Kidney tubule cell (primary cell): ENCODE measurements at places on chromosomes 7 and 10.

- DNase-seq, result no peak
Measured at GRCh38 chr10:67827811-67828210, 10.2 kb downstream of the DNAJC12 start.

GRCh38 chr7:46147871-46148270 lies 226.8 kb upstream of the IGFBP3 start:
- DNase-seq, result no peak

DNA sequence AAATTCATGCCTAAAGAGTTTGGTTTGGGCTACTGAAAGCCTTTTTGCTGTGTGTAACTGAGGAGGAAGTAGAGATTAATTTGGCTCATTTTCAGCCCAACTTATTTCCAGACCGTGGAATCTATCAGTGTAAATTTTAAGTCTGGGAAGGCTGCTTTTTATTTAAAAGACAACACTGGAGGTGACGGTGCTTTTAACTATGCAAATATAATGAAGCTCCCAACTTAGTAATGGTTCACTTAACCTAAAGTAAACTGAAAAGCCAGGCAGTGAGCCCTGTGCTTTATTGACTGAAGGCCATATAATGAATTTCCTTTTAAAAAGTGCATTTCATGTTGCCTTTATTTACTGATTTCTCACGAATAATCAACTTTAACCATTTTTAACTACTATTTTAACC lies 127.2 kb downstream of the NPY start:
- no peak for DNase-seq

GRCh38 chr10:100568912-100569311 lies 33.2 kb downstream of the HIF1AN start:
- DNase-seq, result no peak

DNA sequence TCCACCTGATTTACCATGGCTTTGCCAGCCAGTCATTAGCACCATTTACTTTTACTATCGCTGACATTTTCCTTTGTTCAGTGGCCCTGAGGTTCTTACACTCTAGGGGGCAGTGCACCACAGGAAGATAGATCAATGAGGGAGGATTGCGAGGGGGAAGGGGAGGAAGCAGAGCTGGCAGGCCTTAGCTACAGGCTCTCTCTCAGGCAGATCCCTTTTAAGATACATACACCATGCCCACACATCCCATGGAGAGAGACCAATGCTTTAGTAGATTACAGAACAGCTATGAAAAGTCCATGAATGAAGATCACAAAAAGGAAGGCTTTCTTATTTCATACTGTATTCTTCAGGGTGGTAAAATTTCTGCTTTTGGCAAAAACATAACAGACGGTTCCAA lies 47.4 kb downstream of the DENND11 start:
- DNase-seq, result peak; percentile 79

- no peak for DNase-seq
Measured at GRCh38 chr7:100446040-100446439, 9.7 kb upstream of the PPP1R35 start.

DNA sequence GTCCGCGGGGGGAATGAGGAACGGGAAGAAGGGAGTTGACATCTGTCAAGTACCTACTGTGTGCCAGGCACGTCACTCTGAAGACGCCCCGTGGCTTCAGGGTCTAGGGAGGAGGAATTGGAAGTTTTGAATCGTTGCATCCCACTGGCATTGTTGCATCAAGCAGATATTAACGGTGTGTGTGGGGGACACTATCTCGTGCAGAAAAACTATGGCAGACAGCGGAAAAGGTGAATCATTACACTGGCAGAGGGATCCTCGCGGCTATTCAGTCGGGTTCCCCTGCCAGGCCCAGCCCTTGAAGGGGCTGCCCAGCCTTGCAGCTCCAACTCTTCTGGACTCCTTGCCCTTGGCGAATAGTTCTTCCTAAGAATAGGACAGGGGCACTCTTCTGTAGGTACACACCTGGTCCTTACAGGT lies 1.0 kb upstream of the KIAA1549 start:
- peak; percentile 13 for DNase-seq

DNA sequence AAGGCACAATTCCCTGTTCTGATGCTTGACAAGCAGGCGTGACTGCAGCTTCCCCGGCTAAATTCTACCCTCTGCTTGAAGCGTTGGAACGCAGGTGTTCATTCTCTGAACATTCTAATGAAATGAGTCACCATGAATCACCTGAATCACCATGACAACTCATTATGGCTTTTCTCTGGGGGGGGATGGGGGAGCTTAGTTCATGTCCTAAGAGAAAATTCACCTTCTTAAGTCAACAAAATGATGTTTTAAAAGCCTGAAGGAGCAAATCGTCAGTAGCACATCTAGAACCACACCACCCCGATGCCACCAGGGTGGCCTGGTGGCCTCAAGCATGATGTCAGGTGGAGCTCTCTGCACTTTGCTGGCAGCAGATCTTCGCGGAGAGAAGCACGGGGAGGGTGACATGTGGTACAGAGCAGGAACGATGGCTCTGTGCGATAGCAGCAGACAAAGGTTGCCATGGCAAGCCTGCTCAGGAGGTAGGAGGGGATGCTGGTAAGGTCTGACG lies 33.7 kb downstream of the DDC start:
- DNase-seq, result peak; percentile 93

GRCh38 chr7:22346383-22347107 lies 10.4 kb downstream of the RAPGEF5 start:
- peak; percentile 68 for DNase-seq

GRCh38 chr10:114856544-114857287 lies 35.1 kb downstream of the FHIP2A start:
- DNase-seq, result peak; percentile 88

DNA sequence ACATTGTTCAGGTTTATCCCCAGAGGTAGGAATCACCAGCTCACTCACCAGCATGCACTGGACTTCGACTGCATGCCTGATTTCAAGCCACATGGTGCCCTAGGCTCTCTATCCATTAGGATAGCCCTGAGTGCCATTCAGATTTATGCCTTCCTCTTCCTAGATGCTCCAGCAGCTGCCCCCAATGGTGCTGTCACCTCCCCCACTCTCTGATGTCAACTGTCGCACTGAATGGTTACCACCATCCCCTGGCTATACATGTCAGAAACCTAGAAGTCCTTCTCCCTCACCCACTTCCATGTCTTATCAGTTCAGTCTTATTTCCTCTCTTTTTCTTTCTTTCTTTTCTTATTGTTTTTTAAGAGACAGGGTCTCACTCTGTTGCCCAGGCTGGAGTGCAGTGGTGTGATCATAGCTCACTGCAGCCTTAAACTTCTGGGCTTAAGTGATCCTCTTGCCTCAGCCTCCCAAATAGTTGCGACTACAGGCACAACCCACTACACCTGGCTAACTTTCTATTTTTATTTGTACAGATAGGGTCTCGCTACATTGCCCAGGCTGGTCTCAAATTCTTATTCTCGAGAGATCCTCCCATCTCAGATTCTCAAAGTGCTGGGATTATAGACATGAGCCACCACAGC lies 2.9 kb downstream of the SFXN4 start:
- DNase-seq, result no peak

DNA sequence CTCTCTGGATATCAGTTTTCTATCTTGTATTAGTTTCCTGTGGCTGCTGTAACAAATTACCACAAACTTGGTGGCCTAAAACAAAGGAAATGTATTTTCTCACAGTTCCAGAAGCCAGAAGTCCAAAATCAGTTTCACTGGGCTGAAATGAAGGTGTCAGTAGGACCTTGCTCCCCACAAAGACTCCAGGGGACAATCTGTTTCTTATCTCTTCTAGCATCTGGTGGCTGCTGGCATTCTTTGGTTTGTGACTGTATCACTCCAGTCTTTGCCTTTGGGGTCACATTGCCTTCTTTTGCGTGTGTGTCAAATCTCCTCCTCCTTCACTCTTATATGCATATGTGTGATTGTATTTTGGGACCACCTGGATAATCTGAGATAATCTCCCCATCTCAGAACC lies 153.0 kb upstream of the PRPS1L1 start:
- no peak for DNase-seq

DNA sequence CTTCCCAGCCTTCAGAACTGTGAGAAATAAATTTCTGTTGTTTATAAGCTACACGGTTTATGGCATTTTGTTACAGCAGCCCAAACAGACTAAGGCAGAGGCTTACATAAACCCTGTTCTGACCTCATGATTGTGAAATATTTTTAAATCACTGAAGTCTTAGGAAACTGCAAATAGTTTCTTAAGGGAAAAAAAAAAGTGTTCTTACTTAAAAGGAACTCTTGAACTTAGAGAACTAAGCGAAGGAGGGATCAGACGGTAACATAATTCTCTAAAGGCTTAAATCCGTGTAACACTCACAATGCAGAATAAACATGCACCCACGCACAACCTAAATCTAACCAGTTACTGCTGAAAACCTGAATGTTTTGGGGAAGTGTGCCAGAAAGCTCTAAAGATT lies 749.1 kb upstream of the LRRTM3 start:
- DNase-seq, result no peak

GRCh38 chr10:20962165-20962564 lies 65.1 kb upstream of the NEBL start:
- DNase-seq, result no peak

- DNase-seq, result no peak
Measured at GRCh38 chr7:135755351-135755753, 6.7 kb upstream of the FAM180A start.

DNA sequence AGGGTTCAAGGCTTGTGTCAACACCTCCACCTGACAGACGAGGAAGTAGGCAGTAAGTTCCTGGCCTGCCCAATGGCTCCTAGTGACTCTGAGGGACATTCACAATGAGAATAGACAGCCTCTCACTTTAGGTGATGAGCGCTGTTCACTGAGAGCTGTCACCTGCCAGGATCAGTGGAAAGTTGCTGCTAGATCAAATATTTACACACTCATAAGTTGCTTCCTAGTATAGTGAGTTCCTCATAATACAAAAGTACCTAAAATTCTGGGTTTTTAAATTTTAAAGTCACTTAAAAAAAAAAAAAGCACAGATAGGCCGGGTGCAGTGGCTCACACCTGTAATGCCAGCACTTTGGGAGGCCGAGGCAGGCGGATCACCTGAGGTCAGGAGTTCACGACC lies 320.8 kb downstream of the PRPF18 start:
- DNase-seq, result no peak

DNA sequence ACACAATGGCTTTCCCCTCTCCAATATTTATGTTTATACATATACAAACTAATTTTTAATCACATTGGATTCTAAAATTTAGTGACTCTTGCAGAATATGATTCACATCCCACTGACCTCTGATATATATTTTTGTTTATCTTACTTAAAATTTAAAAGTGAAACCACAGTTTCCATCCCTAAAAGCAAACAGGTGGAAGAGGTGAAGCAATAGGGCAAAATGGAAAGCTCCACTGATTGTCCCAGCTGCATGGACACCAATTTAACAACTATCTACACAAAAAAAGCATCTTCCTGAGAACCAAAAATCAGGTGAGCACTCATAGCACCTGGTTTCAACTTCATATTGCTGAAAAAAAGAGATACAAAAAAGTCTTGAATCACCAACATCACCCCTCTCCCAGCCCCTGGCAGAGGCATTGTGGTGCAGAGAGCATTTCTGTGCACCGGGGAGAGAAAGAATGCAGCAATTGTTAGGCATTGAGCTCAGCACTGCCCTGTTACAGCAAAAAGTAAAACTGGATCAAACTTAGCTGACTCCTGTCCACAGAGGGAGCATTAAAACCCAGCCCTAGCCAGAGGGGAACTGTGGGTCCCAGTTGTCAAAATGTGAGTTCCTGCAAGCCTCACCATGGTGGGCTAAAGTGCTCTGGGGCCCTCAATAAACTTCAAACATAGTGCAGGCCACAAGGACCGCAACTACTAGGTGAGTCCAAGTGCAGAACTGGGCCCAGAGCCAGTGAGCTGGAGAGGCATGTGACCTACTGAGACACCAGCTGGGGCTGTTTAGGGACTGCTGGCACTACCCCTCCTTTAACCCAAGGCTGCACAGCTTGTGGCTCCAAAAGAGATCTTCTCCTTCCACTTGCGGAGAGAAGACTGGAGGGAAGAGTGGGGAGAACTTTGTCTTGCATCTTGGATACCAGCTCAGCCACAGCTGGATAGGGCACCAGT lies 92.1 kb downstream of the SIRT1 start:
- no peak for DNase-seq

GRCh38 chr7:101370836-101371235 lies 8.2 kb downstream of the COL26A1 start:
- DNase-seq, result no peak

- DNase-seq, result no peak
Measured at GRCh38 chr7:74093671-74094223, 10.1 kb downstream of the LIMK1 start.

GRCh38 chr7:23129036-23129435 lies 23.5 kb downstream of the KLHL7 start:
- no peak for DNase-seq

DNA sequence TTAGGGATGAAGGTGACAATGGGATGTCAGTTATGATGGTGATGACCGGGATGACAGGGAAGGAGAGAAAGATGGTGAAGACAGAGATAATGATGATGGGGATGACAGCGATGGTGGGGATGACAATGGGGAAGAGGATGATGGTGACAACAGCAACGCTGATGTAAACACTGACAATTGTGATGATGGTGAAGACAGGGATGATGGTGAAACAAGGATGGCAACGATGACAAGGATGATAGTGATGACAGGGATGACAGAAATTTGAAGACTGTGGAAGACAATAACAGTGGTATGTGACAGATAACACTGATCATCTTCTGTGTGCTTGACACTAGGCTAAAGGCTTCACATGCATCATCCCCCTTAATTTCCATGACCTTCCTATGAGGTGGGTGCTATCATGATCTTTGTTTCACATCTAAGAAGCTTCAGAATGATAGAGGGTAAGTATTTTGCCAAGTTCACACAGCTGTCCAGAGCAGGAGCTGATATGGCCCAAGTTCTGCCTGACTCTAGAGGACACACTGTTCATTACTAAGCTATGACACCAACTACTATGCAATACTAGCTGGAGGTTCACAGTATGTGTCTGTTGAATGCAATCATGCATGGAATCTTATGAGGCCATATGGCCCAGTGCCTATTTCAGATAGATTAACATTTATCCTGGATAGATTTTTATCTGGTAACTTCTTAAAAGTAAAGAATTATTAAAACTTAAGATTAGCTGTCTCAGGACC lies 105.6 kb downstream of the RNLS start:
- DNase-seq, result no peak

DNA sequence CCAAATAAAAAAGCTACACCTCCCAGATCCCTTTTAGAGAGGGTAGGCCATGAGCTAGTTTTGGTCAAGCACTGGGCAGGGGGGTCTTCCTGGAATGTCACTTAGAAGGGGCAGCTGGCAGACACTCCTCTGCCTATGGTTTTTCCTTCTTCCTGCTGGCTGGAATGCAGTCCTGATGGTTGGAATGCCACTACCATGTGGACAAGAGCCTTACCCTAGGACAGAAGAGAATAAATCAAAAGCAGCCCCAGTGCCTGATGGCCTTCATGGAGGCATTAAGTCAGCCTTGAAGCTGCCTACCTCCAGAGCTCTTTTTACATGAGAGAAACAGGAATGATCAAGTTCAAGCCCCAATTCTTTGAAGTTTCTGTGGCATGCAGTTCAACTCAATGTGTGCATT lies 43.5 kb upstream of the SORBS1 start:
- peak; percentile 4 for DNase-seq

- DNase-seq, result peak; percentile 78
Measured at GRCh38 chr10:60572511-60573194, 183.0 kb upstream of the ANK3 start.
